CD4-positive, alpha-beta T cell treated with Interleukin-17A for 4 hours (primary cell): ENCODE measurements at places on chromosomes 6 and 20.

GRCh38 chr20:18740726-18741125 lies 72.9 kb upstream of the SCP2D1 start:
- no peak for DNase-seq

- DNase-seq: no peak
These were observed 11.9 kb downstream of the PCIF1 start for GRCh38 chr20:45946149-45946970.

- no peak for DNase-seq
These were observed 20.0 kb downstream of the VTA1 start for GRCh38 chr6:142167071-142167470.

- DNase-seq: no peak
These were observed 12.8 kb upstream of the SDCBP2 start for GRCh38 chr20:1341561-1342265.

- DNase-seq: no peak
These were observed 962.1 kb downstream of the GRIK2 start for GRCh38 chr6:102355578-102355977.

- no peak for DNase-seq
These were observed 508.6 kb downstream of the UTRN start for GRCh38 chr6:144793744-144794143.

DNA sequence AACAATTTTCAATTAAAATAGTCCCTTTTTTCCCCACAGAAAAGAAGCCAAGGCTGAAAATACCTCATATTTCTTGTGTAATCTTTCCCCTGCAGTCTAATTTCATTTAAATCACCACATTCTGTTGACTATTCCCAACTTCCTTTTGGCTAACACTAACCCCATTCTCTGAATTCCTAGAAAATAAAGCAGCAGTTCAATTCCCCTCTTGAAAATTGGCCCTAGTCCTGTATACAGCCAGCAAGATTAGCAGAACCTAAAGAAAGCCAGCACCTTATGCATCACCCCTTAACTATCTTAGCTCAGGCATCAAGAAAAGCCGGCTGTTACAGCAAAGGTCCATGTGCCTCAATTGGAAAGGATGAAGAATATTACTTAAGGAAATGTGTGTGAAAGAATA lies 69.7 kb downstream of the MDN1 start:
- no peak for DNase-seq
